ENCODE measurements at places on chromosomes 7 and 10. TPM values are rescaled to one million over a fixed set of nuclear protein-coding genes. Genes with fewer than 3 reads are reported as not detected.

YWHAG gene
- total RNA-seq = 201 TPM

ESYT2 gene
- 90.8 TPM for total RNA-seq

SUN3 gene
- not detected for total RNA-seq

COBL gene
- 5.0 TPM for total RNA-seq

ZNHIT1 gene
- 89.9 TPM for total RNA-seq

IGF2BP3 gene
- 22.2 TPM for total RNA-seq

CCDC126 gene
- total RNA-seq = 3.6 TPM

All from A549 treated with GW870086 at 1 μM for 4 hours (cell line).